ENCODE measurements at places on chromosomes 4 and X. TPM values are rescaled to one million over a fixed set of nuclear protein-coding genes. Genes with fewer than 3 reads are reported as not detected.

Gene CFAP47
- total RNA-seq, result not detected

Gene VBP1
- 58.5 TPM for total RNA-seq

Gene CFAP99
- total RNA-seq, result not detected

Gene AASDH
- 6.4 TPM for total RNA-seq

Gene SASH3
- total RNA-seq, result not detected

Gene MBNL3
- total RNA-seq, result 2.8 TPM

Gene TRIM2
- total RNA-seq, result 21.1 TPM

Gene PLCXD1
- total RNA-seq, result 29.1 TPM

Gene ARHGAP4
- 3.7 TPM for total RNA-seq

Gene TMEM192
- 5.4 TPM for total RNA-seq

Gene DDX53
- not detected for total RNA-seq

Gene CA5B
- total RNA-seq, result 10.1 TPM

Gene FOXP3
- total RNA-seq, result 0.15 TPM

Gene XK
- total RNA-seq, result 0.15 TPM

Gene CDK16
- 120 TPM for total RNA-seq

Gene DLG3
- total RNA-seq, result 19.8 TPM

Gene POLN
- 0.59 TPM for total RNA-seq

Gene BRCC3
- 8.0 TPM for total RNA-seq

Gene OCRL
- 9.1 TPM for total RNA-seq

Gene PAGE1
- total RNA-seq, result not detected

Gene MAGEE1
- 0.17 TPM for total RNA-seq

Gene POF1B
- total RNA-seq, result not detected

Gene BMPR1B
- under 0.01 TPM for total RNA-seq

Gene RIBC1
- total RNA-seq, result 0.15 TPM

Gene NOX1
- total RNA-seq, result not detected

Gene MMRN1
- total RNA-seq, result not detected

Gene ITIH6
- not detected for total RNA-seq

Gene TAF7L
- total RNA-seq, result 0.17 TPM

Gene AFM
- not detected for total RNA-seq

Gene FAT1
- total RNA-seq, result 58.8 TPM

Gene GRSF1
- 51.6 TPM for total RNA-seq

Gene NALF2
- not detected for total RNA-seq

Gene MOB1B
- 7.9 TPM for total RNA-seq

Gene PITX2
- 0.30 TPM for total RNA-seq

Gene USP51
- 0.67 TPM for total RNA-seq

Gene STBD1
- 3.7 TPM for total RNA-seq

Gene USP17L18
- total RNA-seq, result not detected

Gene AMER1
- total RNA-seq, result 1.0 TPM

Gene PHKA1
- 7.4 TPM for total RNA-seq

Gene GPR34
- not detected for total RNA-seq

Gene FHDC1
- total RNA-seq, result 0.17 TPM

Gene CCDC160
- not detected for total RNA-seq

Gene OTUD6A
- total RNA-seq, result not detected

Gene HMX1
- total RNA-seq, result not detected

Gene H2BW2
- not detected for total RNA-seq

Gene SPANXN5
- total RNA-seq, result not detected

Gene QRFPR
- under 0.01 TPM for total RNA-seq

Data from bronchus fibroblast of lung (primary cell).